Activated T-helper 1 cell treated with anti-CD3 and anti-CD28 coated beads, Interleukin-2, amount 50 U/mL, for 16 hours (primary cell): ENCODE measurements at places on chromosomes 3 and 15.

- no peak for DNase-seq
Measured at GRCh38 chr3:123090728-123091531, 24.1 kb downstream of the PDIA5 start.

GRCh38 chr15:73747847-73748590, 5.1 kb downstream of the INSYN1 start:
- no peak for DNase-seq

- no peak for DNase-seq
Measured at GRCh38 chr3:69998759-69999139, 784 bp upstream of the SAMMSON start.

GRCh38 chr15:64552281-64552948, 92.0 kb downstream of the ZNF609 start:
- no peak for DNase-seq

- DNase-seq: no peak
Measured at GRCh38 chr15:39157882-39158281, 423.0 kb upstream of the THBS1 start.

GRCh38 chr15:76390571-76390970, 54.0 kb downstream of the ISL2 start:
- DNase-seq: no peak

DNA sequence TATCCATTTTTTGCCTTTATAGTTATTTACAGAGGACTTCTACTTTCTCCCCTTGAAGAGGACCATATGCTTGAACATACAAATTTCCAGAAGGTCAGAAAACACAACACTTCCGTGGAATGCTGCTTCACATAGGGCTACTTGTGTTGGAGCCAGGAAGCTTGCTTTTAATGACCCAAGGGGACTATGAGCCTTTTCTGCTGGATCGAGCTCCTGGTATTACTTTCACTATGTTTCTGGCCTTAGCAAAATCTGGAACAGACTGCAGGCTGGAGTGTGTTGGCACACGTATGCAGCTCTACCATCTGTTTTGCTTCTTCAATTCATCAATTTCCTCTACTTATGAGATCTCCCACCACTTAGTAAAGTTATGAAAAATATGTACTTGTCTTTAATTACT, 69.3 kb upstream of the CBLB start:
- DNase-seq: no peak

- no peak for DNase-seq
Measured at GRCh38 chr15:29089731-29090616, 179.6 kb downstream of the NSMCE3 start.

DNA sequence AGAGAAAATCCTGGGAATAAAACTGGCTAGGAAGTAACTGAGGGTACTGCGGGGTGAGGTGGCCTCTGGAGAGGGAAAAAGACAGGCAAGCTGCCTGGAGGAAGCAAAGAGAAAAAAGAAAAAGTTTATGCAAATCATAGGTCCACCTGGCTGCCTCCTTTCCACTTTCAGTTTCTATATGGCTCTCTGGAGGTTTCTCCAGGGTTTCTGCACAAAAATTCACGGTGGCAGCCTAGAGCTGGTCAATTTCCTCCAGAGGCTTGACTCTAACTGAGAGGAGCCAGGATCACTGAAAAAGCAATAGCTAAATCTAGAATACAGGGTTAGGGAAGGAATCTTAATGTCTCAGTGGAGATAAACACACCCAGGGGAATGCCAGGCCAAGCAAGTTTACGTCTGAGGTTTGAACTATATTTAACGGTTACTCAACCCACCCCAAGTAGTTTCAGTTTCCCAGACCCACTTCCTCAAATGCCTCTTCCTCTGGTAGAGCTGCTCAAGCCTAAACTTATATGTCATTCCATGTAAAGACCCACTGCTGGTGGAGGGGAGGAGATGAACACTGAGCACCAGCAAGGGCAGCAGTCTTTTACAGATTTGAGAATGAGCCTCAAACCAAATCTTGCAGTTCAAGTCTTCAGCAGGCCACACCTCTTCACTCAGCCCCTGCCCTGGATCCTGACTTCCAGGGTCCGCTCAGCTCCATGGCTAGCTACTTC, 5.7 kb downstream of the LYSMD2 start:
- no peak for DNase-seq

DNA sequence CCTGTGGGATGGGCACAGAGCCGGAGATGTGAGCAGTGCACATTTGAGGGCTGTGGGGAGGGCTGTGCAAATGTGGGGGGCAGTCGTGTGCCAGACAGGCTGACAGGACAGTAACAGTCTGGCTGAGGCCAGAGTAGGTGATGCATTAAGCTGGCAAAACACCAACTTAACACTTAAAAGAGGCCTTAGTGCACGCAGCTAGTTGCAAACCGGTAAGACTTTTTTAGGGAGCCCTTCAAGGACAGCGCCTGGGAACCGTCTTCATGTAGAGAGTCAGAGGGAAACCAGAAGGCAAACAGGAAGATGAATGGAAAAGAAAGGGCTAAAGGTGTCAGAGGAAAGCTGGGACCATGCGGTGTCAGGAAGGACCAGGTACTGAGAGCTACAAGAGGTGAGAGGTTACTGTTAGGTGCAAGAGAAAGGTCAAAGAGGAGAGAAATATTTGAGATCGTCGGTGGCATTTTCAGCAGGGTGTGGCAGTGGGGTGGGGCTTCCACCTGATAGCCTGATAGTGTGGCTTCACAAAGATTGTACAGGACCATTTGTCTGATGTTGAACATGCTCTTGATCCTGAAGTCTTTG, 30.0 kb upstream of the CHD2 start:
- DNase-seq: no peak

GRCh38 chr3:177827511-177828207, 630.4 kb upstream of the TBL1XR1 start:
- no peak for DNase-seq

DNA sequence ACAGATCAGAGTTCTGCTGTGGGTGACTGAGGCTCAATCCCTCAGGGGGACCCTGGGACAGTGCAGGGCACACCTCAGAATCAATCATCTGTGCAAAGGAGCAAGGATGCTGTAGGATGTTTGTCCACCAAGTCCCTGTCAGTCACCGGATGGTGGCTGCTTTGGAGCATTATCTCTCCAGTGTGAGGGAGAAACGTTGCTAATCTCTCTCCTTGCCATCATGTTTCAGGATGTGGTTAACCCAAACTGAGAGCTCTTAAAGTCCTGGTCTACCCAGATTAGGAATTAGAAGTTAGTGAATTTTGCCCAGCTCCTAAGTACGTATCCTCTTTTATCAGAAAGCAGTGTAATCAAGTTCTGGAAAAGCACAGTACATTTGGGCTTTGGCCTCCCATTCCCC, 26.2 kb upstream of the LRRC3B start:
- DNase-seq: no peak

- DNase-seq: no peak
Measured at GRCh38 chr3:108780235-108780634, 23.0 kb upstream of the RETNLB start.

DNA sequence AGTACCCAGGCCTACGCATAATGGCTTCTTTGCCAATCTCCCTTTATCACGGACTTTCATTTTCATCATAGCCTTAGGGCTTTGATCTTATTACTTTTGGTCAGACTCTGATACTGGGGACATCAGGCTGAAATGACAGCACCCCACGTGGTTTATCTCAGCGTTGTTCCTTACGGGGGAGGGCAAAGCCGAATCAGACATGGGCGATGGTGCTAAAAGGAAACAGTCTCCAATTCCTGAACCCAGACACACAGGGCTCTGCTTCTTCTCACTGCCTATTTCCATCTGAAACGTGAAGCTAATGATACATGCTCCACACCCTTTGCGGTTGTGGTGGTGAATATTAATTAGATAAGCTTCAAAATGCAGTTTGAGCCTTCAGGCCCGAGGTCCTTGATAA, 59.4 kb upstream of the CD47 start:
- DNase-seq: no peak

- DNase-seq: no peak
Measured at GRCh38 chr15:55661428-55661827, 73.3 kb upstream of the PYGO1 start.

GRCh38 chr15:71734709-71735384, 75.5 kb upstream of the NR2E3 start:
- DNase-seq: no peak

- no peak for DNase-seq
Measured at GRCh38 chr15:63186065-63186464, 3.3 kb upstream of the RAB8B start.

- DNase-seq: no peak
Measured at GRCh38 chr3:128423525-128424147, 43.1 kb downstream of the DNAJB8 start.

DNA sequence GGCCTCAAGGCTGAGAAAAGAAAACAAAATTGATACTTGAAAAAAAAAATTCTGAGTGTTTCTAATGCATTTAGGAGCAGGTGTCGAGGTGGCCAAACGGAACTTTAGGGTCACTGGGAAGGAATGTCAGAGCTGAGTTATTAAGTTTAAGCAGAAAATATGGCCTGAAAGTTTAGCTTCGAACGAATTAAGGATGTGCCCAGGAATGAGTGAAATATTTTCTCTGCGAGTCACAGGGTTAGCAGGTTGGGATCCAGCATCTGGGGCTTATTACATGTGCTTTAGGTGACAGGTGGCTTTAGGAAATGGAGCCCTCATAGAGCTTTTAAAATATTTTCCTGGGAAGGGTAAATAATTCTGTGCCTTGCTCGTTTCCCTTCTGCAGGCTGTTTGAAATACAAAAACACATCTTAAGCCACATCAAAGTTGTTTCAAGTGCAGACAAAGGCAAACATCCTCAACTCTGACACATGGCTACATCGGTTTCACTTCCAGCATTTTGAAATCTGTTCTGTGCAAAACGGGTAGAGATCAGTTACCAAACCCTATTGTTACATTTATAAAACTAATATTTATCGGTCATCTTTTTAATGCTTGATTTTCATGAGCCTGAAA, 143.1 kb upstream of the ARRDC4 start:
- no peak for DNase-seq

DNA sequence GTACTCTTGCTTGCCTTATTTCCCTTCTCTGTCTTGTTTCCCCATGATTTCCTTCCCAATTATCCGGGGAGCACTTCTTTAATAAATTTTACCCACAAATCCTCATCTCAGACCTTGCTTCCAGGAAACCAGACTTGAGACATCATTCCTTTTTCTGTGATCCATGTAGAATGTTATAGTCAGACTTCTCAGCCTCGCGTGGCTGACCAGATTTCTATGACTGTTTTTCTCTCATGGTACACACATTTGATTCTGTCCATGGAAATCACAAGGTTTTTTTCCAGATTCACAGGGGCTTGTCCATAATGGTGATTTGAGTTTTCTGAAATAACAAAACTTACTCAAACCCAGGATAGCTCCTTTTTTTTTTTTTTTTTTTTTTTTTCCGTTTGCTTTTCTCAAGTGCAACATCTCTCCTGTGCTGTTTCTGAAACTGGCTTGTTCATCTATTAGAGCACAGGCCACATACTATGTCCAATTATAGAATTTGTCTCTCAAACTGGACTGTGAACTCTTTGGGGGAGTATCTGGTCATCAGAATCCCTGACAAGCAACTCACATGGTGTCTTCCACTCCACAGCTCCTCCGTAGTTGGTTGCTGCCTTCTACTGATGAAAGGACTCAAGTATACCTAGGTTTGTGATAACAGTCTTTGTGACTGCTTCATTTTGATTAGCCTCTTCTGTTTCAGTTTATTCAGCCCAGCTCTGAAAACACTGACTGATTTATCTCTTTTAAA, 50.8 kb downstream of the RBMS3 start:
- no peak for DNase-seq

GRCh38 chr3:123802007-123802625, 82.0 kb downstream of the MYLK start:
- DNase-seq: no peak

DNA sequence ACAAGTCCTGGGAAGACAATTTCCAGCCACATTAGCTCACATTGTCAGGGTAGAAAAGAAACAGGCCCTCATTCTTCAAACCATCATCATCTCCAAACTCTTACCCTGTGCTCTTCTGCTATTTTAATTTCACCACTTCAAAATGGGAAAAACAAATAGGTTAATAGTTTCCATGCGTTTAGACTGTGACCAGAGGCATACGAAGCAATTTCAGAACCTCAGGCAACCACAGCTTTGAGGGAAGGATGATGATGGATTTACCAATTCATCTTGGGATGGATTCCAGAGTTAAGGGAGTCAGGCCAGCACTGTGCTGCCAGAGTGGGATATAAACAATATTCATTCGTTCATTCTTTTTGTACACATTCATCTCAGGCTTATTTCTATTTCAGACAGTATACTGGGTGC, 307.8 kb upstream of the TPRG1 start:
- no peak for DNase-seq

- no peak for DNase-seq
Measured at GRCh38 chr3:108096532-108097321, 5.9 kb upstream of the CD47 start.

GRCh38 chr3:110344897-110345767, 726.5 kb upstream of the NECTIN3 start:
- no peak for DNase-seq

DNA sequence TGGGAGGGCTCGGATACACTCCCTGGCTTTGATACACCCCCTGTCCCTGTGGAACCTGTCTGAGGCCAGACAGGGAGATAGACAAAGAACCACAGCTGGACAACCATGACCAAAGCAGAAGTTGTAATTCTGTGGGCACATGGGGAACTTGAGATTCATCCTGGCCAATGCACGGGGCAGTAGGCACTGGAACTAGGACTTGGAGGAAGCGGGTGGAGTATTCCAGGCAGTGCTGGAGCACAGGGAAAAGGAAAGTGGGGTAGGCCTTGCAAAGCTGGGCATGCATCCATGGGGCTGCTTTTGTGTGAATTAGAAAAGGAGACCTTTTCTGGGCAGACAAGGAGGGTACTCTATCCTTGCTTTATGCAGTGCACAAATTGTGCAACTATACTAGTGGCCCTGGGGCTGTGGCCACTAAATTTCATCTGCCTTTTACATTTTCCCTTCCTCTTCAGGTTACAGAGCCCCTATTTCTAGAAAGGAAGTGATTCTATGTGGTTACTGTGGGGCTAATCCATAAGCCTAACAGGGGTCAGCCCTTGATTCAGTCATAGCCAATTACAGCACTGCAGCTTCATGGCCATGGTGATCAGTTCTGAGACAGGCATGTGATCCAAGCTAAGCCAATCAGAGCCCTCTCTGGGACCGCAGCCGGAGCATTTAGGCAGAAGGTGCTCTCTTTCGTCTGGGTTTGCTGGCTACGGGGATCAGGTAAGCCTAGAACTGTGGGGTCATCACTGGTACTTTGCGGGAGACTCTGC, 21.0 kb downstream of the CRABP1 start:
- no peak for DNase-seq

DNA sequence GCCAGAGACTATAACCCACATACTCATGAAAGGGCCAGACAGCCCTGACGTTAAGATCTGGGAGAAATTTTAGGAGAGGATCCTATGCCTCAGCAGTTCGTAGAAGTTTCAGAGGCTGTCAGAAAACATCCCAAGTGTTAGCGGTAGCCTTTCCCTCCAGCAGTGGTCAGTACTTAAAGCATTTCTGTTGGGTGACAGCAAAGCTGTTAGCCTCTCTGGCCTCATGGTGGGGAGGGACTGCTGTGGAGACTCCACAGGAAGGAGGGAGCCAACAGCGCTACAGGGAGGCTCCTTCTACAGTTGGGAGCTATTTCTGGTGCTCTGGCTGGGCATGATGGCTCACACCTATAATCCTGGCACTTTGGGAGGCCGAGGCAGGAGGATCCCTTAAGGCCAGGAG, 27.4 kb downstream of the IDH2 start:
- no peak for DNase-seq

- no peak for DNase-seq
Measured at GRCh38 chr15:38695249-38696108, 130.9 kb upstream of the RASGRP1 start.
